ENCODE measurements at places on chromosomes 1 and 21.

DNA sequence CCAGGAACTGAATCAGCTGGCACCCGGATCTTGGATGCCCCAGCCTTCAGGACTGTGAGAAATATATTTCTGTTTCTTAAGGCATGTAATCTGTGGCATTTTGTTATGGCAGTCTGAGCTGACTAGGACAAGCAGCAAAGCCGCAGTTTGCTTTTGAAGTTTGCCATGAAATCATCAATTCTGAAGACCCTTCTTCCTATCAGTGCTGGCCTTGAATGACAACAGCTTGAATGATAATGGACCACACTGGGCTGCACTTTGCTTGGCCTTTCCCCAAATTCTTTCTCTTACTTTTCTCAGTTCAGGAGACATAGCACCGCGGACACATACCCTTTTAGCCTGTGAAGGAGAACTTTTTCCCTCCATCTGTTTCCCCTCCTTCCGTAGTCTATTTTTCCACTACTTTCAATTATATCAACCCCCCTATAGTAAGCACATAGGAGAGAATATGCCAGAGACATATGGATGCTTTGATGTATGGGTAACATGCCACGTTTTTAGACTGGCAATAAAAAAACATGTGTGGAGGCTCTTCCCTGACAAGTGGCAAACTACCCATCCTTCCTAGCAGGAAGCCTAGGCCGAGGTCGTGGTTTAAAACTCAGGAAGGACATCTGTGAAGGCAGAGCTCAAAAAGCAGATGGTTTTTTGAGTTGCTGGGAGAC, 42.9 kb downstream of the HLX start:
- no peak for DNase-seq

DNA sequence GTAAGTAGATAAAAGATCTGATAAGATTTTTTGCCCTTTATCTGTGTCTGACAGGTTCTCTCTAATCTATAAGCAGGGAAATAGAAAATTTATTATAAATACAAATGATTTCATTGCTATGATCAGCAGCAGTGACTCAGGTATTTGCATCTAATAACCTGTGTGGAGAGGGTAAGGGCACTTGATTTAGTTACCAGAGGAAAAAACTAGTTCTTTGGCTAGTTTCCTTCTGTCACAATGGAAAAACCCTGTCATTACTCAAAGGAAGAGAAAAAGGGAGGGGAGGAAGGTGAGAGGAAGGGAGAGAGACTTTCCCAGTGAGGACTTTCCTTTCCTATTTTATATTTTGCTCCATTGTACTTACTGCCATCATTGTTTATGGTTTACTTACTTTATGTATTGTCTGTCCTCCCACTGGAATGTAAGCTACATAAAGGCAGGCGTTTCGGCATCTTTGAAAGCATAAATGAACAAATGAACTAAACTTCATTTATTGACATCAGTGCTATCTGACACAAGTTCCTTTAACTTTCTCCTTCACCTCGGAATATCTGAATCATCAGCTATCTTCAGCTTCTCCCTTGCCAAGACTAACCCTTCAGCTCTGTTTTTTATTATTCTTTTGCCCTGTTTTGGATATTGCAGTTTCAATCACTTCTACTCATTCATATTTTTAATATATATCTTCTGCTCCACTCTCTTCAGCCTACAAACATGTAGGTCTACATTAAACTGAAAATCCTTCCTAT, 34.9 kb downstream of the WDR3 start:
- DNase-seq, result no peak

GRCh38 chr1:192534666-192535065, 40.9 kb upstream of the RGS1 start:
- DNase-seq, result no peak

GRCh38 chr1:60331647-60332046, 258.1 kb upstream of the C1orf87 start:
- no peak for DNase-seq

- DNase-seq, result no peak
These were observed 28.6 kb upstream of the MTR start for GRCh38 chr1:236766506-236766905.

- no peak for DNase-seq
These were observed 52.0 kb downstream of the SLC19A1 start for GRCh38 chr21:45490049-45490731.

DNA sequence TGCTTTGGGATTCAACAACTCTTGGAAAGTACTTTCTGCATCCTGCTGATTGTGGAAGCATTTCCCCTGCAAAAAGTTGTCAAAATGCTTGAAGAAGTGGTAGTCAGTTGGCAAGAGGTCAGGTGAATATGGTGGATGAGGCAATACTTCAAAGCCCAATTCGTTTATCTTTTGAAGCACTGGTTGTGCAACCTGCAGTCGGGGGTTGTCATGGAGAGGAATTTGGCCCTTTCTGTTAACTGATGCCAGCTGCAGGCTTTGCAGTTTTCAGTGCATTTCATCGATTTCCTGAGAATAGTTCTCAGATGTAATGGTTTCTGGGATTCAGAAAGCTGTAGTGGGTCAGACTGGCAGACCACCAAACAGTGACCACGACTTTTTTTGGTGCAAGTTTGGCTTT, 47.6 kb upstream of the GJA5 start:
- DNase-seq, result no peak

DNA sequence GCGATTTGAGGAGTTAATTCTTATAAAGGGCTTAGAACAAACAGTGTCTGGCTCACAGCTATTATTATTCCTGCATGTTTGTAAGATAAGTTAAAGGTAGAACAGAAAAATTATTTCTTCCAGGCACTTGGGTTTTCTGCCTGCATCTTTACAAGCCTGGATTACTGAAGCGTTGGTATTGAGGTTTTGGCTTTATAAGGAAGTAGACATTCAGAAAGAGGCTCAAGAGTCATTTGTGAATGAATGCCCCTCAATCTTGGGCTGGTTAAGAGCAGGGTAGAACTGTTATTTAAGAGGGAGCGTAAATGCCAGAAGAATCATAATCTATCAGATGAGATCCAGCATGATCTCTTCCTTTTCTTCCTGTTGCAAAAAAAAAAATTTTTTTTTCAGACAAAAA, 77.3 kb upstream of the ARID1A start:
- no peak for DNase-seq

- DNase-seq, result no peak
These were observed 66.6 kb downstream of the CD34 start for GRCh38 chr1:207844371-207844770.

- DNase-seq, result no peak
These were observed 54.1 kb upstream of the LRRC7 start for GRCh38 chr1:69513601-69514000.

DNA sequence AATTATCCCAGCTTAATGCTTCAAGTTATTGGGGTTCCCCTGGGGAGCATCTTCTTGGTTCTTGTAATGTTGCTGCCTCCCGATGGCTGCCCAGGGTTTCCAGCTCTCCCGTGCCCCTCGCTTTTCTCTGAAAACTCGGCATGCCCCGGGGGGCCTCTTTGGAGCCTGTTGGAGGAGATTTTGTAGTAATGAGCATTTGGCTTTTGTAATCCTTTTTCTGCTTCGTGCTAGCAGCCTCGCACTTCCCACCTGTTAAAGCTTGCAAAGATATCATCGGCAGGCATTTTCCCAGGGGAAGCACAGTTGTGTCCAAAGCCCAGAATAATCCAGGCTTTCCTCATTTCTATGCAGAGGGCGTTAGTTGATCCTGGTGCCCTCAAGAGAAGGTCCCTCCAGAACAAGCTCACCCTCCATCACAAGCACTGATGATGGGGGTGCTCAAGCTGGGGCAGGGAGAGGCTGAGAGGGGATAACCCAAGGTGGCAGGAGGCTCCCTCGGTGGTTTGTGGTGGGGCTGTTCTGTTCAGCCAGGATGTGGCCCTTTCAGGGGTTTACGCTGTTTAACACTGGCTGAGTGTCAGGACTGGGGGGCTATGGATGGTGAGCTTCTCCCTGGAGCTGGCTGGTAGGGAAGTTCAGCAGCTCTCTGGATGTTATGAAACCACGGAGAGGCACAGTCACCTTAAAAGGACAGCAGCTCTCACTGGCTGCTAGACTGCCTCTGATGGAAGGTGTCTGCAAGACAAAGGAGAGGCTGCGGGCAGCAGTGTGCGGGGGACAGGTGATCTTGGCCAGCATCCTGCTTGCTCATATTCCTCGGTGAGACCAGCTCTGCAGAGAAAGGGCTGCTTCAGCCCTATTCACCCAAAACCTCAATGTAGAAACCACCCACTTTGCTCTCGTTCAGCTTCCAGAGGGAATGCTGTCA, 477.1 kb upstream of the VAMP3 start:
- DNase-seq, result no peak

DNA sequence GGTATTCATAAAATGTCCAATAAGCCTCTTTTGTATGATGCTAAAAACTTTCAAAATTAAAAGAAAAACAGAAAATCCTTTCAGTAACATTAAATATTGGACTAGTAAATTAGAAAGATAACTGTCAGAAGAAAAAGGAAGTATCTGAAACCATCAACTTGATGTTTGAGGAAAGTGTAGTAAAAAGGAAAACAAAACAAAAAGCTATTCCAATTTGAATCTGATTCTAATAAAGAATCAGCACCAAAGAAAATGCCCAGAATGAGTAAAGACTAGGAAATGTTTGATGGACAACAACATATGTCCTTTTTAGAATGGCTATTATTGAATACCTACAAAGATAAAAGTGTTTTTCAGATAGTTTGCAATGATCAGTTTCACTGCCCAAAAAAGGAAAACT, 79.9 kb upstream of the RBM34 start:
- DNase-seq, result no peak

DNA sequence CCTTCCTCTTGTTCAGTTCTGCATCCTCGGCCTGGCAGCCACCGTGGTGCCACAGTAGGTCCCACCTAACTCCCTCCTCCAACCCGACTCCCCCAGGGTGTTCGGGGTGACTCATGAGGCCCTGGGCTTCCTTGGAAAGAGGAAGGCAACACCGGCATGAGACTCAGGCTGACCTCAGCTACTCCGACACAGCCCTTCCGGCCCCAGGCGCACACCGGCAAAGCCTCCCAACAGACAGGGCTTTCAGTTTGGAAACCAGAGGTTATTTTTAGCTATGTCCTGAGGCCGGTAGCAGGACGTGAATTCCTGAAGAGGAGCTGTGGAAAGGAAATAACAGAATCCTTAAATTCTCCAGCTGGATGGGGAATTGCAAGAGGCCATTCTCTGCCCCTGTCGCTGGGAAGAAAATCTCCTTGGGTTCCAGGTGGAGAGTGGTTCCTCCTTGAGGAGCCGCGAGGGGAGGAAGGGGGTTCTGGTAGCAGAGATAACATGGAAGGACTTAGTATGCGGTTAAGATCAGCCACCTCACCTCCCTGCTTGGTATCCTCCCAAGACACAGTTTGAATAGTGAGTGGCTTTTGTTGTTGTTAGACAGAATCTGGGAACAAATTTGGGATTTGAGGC, 24.4 kb downstream of the PLXNA2 start:
- no peak for DNase-seq

DNA sequence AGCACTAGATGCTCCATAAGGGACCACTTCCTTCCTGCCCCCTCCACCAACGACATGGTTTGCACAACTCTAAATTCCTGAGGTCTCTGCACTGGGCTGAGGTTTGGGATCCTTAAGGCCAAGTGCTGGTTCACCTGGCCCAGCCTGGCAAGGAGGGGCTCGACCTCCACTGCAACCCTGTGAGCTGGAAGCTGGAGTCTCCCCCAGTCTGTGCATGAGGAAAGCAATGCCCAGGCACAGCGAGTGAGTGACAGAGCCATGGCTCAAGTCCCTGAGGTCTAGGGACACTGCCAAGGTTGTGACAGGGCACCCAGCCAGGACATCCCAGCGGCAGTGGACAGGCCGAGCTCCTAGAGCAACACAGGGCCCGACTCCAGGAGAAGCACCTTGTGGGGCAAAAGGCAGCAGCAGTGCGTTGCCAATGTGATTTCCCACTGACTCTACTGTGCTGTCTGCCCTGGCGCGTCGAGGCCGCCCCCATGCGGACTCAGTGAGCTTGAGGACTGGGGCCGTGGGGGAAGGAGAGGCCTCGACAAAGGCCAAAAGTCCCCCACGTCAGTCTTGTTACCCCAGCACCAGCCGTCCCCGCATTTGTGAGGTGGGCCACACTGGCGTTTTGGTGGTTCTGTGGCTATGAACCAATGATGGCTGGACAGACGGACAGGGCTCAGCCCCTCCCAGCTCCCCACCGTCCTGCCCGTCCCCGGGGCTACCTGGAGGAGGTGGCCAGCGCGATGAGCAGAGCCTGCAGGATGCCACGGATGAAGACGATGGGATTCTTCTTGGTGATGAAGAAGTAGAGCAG, 30.0 kb downstream of the PODN start:
- no peak for DNase-seq

DNA sequence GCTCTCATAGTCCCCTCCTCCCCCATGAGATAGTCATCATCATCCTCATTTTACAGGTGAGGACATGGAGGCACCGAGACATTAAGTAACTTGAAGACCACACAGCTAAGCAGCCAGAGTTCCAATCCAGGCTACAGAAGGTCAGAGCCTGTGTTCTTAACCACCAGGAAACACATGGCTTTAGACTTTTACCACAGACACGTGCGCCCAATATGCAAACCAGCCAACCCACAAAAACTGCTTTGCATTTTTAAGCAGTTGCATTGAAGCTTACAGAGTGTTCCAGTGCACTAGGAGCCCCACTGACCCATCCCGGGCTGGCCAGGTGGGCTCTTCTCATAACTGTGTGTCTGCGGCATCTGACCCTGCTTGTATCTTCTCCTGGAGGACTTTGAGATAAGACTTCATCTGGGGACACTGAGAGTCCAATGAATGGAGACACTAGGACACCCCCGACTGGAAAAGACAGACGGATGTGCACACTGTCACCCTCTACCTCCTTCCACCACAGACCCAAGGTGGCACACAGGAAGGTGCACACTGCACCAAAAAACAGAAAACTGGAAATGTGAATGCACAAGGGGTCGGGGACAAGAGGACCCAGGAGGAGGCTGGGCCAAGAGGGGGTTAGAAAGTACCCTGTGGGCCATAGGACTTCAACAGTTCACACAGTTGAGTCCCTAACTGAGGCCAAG, 56.4 kb downstream of the ETS2 start:
- DNase-seq, result no peak

- DNase-seq, result no peak
These were observed 302.7 kb downstream of the SIPA1L2 start for GRCh38 chr1:232327269-232327668.

DNA sequence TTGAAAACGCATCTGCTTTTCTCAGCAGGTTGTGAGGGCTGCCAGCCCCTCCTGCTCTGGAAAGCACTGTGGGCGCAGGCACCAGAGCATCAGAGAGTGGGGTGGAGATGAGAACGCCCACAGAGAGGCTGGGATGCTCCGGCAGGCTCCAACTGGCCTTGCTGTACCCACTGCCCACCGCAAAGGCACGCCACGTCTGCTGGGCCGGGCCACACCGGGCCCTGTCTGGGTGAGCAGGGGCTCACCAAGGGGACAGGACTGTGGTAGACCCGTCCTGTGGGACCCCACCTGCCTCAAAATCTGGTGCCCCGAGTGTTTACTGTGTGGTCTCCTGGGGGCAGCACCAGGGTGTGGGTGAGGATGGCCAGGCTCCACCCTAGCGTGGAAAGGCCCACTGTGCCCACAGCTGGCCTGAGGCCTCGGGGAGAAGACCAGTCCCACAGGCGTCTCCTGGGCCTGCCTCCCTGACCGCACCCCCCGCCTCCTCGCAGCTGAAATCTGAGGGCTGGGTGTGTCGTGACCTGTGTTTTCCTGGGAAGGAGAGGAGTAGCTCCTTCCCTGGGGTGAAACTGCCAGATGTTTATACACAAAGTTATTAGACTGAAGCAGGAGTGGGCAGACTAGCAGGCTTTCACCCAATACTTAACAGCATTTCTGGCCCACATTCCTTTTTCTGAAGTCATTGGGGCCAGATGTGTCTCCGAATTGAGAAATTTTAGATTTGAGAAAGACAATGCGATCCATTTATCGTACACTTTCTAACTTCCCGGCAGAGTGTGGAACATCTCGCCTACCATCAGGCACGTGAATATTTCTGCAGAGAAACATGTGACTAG, 53.8 kb downstream of the STUM start:
- DNase-seq, result no peak

GRCh38 chr1:47178020-47178419, 11.8 kb downstream of the PDZK1IP1 start:
- DNase-seq, result no peak

All from activated CD4-positive, alpha-beta T cell treated with anti-CD3 and anti-CD28 coated beads, Interleukin-2, amount 10 ng/mL, durations not matched to agents 7 days and 5 days (primary cell).